ENCODE measurements at places on chromosomes 5 and 9.

DNA sequence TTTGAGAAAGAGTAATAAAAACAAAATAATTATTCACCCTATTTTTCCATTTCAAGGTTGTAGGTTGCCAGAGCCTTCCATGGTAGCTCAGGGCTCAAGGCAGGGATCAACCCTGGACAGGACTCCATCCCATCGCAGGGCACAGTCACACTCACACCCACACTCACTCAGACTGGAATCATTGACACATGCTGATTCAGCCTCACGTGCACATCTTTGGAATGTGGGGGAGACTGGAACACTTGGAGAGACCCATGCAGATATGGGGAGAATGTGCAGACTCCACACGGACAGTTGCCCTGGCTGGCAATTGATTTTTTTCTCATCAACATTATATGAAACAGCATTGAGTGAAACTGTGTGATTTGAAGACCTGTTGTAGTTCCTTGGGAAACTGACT is 234.1 kb downstream of the ADGRV1 start:
- DNase-seq: no peak

DNA sequence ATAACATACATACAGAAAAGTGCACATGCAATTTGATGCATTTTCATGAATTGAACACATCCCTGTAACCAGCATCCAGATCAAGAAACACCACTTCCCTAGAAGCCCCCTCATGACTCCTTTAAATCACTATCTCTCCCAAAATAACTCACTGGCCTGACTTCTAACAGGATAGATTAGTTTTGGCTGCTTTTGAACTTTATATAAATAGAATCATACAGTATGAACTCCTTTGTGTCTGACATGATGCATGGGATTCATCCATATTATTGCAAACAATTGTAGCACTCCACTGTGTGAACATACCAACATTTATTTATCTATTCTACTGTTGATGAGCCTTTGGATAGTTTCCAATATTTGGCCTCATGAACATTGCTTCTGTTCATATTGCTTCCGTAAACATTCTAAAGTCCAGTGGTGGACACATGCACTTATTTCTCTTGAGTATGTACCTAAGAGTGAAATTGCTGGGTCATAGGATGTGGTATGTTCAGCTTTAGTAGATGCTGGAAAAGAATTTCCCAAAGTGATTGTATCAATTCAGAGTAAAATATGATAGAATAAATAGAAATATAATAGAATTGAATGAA is 148.7 kb upstream of the GDNF start:
- no peak for DNase-seq

- no peak for DNase-seq
These were observed 285.6 kb downstream of the BRINP1 start for GRCh38 chr9:119083673-119084072.

- DNase-seq: no peak
These were observed 614.7 kb downstream of the EBF1 start for GRCh38 chr5:158485047-158485446.

GRCh38 chr5:61263072-61263471 is 69.0 kb upstream of the ZSWIM6 start:
- DNase-seq: no peak

- DNase-seq: no peak
These were observed 29.2 kb downstream of the KLF4 start for GRCh38 chr9:107460153-107461023.
